IMR-90 (cell line): ENCODE measurements at places on chromosomes 16 and 17. TPM values are rescaled to one million over a fixed set of nuclear protein-coding genes. Genes with fewer than 3 reads are reported as not detected.

Gene CCL8
- total RNA-seq: not detected in 2 replicates

DNA sequence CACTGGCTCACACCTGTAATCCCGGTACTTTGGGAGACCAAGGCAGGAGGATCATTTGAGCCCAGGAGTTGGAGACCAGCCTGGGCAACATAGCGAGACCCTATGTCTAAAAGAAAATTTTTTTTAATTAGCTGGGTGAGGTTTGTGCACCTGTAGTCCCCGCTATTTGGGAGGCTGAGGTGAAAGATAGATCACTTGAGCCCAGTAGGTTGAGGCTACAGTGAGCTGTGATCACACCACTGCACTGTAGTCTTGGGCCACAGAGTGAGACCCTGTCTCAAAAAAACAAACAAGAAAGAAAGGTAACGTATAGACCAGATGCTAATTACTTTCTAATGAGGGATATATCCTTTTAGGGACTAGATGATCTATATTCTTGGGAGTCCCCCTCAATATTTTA lies 8.1 kb downstream of the NOL11 start:
- no peak for DNase-seq

DNA sequence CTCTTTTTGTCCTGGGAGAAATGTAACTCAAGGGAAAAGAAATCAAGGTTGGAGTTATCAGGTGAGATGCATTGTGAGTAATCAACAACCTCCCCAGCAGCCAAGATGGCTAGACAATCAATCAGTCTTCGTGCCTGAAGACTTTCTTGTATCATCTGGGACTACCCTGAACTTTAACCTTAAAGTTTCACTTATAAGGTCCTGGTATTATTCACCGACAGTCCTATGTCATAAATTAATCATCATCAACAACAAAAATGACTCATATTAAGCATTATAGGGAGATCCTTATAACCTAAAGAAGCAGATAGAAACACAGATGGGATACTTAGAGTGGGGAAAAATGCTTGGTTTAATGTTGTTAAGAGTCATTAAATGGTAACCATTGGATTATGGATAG lies 7.7 kb upstream of the TEKT3 start:
- DNase-seq: no peak

GRCh38 chr17:43545383-43545632 lies 832 bp downstream of the ETV4 start:
- DNase-seq: peak; percentile 18

DNA sequence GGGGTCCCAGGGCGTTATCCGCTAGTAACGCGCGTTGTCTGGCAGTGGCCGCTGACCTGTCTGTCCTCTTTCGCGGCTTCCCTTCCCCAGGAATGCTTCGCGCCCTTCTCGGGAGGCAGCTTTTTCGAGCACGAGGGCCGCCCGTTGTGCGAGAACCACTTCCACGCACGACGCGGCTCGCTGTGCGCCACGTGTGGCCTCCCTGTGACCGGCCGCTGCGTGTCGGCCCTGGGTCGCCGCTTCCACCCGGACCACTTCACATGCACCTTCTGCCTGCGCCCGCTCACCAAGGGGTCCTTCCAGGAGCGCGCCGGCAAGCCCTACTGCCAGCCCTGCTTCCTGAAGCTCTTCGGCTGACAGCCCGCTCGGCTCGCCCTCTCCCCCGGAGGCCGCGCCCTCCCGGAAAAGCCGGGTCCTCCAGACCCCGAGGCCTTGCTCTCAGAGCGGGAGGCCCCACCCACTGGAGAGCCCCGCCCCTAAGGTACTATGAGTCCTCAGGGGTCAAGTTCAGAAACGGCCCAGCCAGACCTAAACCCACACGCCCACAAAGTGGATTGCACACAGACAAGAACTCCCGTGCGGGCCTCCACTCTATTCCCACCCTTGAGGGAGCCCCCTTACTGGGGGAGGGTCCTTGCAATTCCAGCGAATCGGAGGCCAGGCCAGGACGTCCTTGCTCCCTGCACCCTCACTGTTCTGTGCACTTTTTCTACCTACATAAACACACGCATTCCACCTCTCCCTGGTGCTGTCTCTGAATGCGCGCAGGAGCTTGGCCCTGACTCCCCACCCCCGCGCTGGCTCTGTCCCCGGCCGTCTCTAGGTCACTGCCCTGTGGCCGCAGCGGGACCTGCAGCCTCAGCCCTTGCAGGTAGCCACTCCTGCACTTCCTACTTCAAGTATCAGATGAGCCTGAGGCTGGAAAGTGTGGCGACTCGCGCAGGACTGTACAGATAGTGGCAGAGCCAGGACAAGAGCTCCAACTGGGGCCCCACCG lies 5.4 kb upstream of the SLC5A2 start:
- no peak for DNase-seq
